ENCODE measurements at places on chromosomes 3 and 15.

DNA sequence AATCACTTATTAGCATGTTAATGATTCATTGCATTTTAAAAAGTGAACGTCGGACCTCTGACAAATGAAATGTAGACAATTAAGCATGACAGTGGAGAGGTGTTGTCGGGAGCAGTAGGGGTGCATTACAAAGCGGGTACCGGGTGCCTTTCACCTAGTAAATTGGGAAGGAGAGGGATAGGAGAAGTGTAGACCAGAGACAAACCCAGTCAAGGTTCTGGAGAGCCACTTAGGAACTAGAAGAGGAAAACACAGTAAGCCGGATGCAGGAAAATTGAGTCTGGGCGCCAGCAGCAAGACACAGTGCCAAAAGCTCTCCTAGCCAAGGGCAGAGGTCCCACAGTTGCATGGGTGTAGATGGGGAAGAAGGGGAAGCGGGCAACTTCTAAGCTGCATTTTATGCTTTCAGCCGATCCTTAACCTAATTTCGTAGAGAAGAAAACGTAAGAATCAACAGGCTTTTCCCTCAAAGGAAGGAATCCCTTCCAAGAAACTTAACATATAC is 3.1 kb upstream of the CERS3 start:
- DNase-seq = no peak

GRCh38 chr3:30098243-30098642 is 508.2 kb upstream of the TGFBR2 start:
- no peak for DNase-seq

DNA sequence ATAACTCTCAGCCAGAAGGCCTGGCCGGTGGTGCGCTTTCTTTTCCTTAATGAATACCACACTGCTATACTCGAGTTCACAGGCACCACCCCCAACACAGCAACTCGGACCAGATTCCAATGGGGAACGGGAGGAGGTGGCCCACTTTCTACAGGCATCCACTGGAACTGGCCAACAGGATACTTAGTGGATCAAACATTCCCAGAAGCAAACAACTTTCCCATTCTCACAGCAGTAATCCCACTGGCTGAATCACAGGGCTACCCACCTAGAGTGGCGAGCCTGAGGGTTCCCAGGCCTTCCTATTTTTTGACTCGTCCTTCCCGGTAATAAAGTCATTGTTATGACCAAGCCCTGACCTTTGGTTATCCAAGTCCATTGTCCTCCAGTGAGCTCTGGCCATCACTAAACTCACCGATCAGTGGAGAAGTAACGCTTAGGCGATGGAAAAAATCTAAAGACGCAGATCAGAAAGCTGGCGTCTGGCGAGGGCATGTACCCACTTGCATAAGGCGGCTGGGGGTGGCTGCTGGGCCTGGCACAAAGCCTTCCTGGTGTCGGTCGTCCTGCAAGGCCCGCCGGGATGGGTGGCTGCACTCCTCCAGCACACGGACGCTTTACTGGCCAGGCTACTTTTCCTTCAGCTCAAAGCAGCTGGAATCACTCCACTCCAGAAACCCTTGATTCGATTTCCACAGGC is 1.2 kb downstream of the EOGT start:
- peak; percentile 78 for DNase-seq

GRCh38 chr3:97883736-97884135 is 61.9 kb downstream of the CRYBG3 start:
- DNase-seq = no peak

DNA sequence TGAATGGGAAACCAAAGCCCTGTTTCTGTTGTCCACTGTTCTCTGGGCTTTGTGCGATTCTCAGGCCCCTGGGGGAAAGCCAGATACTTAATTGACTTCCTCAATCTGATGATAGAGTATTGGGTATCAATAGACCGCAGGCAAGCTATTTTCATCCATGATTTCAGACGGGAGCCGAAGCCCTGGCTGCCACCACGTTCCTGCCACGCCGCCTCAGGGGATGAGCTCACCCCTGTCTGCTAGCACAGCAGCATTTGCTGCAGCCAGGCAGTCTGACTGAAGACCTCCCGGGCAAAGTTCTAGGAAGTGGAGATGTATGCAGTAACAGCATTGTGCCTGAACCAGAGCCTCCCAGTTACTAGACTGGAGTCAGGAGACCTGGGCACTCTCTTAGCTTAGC is 69.8 kb downstream of the ISG20 start:
- DNase-seq = no peak

DNA sequence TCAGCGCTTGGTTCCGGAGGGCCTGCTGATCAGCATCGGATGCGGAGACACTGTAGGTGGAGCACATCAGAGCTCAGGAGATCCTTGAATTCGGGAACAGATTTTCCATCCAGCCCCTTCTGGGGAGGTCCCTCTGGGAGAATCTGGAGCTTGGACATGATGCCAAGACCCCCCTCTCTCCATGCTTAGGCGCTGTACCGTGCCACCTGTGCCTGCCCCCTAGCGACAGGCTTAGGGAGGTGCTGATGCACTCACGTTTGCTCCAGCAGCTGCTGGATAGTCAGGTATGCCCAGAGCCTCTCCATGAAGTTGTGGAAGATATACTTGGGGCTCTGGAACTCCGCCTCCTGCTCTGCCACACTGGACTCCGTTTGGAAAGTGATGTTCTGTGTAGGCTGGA is 9.7 kb downstream of the ITIH4 start:
- no peak for DNase-seq
